ENCODE measurements at places on chromosomes 5 and 9. TPM values are rescaled to one million over a fixed set of nuclear protein-coding genes. Genes with fewer than 3 reads are reported as not detected.

The SMIM33 gene
- not detected for total RNA-seq

The PCDHA1 gene
- total RNA-seq = 1.0 TPM

The TMC1 gene
- 0.89 TPM for total RNA-seq

The SPINK9 gene
- total RNA-seq = not detected

The GALNT12 gene
- 7.6 TPM for total RNA-seq

The CTSV gene
- 11.7 TPM for total RNA-seq

The ERAP2 gene
- 3.5 TPM for total RNA-seq

The SLC6A7 gene
- total RNA-seq = 4.4 TPM

The DMRT3 gene
- 0.30 TPM for total RNA-seq

The TSLP gene
- total RNA-seq = 0.22 TPM

The PTGES gene
- 2.5 TPM for total RNA-seq

Data from spinal cord (tissue), 10 donors.